Stimulated activated CD8-positive, alpha-beta memory T cell treated with anti-CD3 and anti-CD28 coated beads, Interleukin-4, amount 100 ng/mL, for 24 hours (primary cell): ENCODE measurements at places on chromosomes 12 and 14.

- peak; percentile 10 for DNase-seq
These were observed 18.9 kb upstream of the COCH start for GRCh38 chr14:30855345-30856037.

GRCh38 chr12:64400041-64400440, 4.2 kb upstream of the XPOT start:
- DNase-seq: no peak

DNA sequence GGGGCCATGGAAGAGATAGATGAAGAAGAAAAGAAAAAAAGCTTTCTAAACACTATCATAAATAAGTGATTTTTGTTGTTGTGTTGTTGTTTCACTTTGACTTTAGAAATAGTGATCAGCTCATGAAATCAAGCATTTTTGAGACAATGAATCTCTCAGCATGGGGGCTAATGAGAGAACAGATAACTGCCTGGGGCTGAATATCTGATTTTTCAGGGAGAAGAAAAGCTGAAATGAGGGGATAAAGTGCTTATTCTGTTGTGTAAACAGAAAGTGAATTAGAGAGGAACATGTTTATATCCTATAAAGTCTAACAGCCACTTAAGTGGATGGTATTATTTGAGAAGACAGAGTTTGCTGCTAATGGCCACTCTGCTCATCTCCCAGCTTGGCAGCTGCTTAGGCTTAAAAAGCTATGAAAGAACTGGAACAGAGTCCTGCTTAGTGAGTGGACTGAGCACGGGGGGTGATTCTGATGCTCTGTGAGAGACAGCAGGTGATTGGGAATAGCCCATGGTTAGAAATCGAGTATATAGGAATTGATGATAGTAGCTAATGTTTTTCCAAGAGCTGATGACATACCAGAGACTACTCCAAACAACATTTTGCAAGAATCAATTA, 646.1 kb upstream of the TMEM132C start:
- no peak for DNase-seq

DNA sequence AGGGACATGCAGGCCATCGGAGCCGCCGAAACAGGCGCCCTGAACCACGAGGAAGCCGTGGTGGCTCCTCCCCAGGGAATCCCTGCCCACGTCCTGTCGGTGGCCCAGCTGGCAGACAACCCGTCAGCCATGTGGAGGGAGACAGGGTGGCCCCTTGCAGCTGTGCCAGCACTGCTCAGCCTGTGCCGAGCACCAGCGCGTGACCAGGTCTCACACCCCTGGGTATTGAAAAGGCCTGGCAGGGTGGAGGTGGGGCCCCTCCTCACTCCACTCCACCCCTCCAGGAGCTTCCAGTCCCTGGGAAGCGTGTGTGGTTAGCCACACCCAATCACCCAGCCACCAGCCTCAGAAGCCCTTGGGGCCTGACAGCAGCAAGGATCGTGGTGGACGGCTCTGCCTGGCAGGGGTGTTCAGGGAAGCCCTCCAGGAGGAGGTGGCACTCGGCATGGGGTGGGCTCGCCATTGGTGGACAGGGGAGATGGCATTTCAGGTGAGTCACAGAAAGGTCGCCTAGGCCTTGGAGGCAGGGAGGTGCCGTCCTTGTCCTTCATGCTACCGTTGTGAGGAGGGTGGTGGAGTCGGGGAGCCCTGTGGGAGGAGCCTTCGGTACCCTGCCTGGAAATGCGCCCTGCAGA, 12.3 kb upstream of the DLK1 start:
- no peak for DNase-seq

DNA sequence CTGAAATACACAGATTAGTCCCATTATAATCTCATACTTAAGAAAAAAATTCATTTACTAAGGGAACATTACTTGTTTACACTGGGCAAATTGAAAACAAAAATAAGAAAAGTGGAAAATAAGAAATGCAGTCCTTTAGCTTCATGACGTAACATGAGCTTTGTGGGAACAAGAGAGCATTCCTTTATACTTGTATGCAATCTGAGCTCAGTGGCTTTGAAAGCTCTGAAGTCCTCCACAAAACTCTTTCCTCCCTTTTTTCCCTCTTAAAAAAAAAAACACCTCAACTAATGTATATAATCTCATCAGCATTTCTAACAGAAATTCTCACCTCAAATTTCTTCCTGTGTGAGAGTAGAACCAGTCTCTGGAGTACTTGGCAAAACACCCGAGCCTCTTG, 76.9 kb upstream of the OTX2 start:
- no peak for DNase-seq

DNA sequence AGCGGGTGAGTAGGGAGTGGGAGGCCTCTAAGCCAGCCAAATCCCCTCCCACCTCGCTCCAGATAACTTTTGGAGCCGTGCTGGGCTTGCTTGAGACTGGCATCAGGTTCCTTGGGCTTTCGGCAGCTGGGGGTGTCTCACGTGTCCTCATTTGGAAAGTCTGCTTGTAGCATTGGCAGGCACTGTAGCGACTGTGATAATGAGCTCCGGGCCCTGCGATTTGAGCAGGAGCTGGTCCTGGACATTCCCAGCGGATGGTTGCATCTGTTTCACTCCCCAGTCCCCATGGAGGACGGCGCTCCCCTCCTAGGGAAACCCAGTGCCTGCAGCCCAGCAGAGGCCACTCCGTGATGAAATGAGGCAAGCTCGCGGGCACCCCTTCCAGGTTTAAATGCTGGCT, 49.4 kb downstream of the DGLUCY start:
- no peak for DNase-seq

DNA sequence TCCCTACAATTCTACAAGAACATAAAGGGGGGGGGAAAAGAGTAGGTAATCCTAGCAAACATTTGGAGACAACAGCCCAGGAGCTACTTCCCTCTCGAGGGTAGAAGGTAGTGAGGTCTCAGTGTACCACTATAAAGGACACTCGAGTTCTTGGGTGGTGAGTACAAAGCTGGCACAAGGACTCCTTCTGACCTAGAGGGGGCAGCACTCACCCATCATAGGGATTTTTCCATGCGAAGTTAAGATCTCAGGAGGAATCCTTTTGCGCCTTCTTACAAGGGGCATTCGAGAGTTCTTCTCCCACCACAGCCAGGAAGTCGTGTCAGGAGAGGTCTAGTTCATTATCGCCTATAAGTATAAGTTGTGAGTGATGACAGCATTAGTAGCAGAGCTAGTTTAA, 200.2 kb upstream of the RBM19 start:
- no peak for DNase-seq

DNA sequence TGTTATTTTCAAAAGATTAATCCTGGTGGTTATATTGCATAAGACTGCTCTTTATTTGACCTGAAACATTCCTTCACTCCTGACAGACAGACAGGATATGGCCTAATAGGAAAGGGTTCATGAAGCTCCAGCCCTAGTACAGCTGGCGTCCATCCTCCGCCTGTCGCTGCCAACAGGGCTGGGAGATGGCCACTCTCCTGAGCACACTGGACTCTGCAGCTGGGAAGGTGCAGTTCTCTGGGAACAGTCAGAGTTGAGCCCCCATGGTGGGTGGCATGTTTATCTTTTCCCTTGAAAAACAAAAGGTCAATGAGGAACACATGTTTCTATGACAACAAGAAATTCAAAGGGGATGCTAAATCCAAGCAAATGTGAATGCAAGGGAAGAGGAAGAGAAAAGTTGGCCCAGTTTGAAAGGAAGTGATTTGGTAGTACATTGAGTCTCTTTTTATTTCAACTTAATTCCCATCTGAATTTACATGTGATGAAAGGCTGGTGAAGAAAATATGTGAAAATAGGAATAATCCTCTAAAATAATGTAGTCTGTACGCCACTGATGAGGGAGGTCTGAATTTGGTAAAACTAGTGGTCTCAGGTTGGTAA, 89.9 kb upstream of the DCN start:
- DNase-seq: no peak

DNA sequence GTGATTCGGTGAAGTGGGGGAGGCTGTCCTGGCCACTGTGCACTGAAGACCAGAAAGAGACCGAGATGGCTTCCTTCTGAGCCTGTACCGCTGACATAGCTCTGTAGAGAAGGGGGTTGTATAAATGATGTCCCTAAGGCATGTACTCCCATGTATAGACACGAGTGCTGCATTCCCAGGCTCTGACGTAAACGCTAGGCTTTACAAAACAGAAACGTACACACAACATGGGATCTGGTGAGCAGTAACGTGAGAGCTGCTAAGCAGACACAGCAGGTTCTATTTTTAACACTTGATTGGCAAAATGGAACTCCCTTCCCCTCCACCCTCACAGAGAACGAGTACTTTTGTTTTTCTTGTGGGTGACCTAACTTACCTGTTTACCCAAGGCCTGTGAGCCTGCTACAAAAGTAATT, 35.9 kb downstream of the ACADS start:
- DNase-seq: no peak

DNA sequence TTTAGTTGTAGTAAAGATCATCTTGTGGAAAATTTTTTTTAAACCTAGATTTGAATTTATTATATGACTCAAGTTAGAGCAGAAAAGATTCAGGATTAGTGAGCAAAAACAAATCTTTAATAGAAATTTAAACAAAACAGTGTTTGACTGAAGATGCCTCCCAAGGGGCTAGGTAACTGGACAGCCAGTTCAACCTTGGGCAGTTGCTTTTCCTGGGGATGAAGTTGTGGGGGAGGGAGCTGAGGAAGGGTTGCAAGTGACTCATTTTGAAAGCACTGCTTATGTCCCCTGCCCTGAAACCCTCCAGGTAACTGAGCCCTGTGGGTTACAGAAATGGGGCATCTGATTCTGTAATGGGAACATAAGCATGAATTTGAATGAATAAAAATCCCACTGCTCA, 13.1 kb downstream of the CFAP54 start:
- no peak for DNase-seq

DNA sequence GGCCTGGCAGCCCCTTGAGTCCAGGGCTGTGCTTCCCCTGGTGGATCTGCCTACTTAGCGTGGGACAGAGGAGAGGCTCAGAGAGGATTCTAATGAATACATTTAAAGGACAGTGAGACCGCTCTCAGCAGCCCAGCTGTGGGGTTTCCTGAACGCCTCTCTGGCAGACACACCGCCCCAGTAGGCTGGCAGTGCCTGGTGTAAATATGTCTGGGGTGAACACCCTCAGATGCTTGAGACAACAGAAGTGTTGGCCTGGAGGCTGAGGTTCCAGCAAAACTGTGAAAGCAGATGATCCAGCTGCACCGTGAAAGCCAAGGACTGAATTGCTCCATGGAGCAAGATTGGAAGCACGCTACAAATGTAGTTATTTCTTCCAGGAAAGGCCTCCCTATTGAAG, 55.1 kb downstream of the LRRC74A start:
- no peak for DNase-seq

GRCh38 chr12:17588968-17589367, 501.0 kb downstream of the RERGL start:
- no peak for DNase-seq

- no peak for DNase-seq
These were observed 17.2 kb upstream of the ARF6 start for GRCh38 chr14:49875640-49876198.
